ENCODE measurements at places on chromosomes 11 and 22.

DNA sequence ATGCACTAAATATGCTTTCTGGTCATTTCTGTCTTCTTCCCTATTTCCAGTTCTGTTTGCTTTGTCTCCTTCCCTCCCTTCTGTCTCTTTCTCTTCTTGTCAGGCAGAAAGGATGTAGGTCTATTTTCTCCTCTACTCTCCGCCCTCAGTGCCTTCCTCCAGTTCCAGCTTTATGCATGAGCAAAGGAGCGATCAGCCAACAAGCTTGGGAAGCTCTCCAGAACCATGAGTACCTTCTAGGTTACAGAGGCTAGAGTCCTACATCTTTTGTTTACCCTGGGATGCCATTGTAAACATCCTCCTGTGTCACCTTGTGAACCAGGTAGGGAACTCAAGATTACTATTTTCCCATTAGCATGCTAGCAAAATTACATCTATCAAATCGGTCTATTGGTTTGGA, 7.9 kb upstream of the SPON1 start:
- DNase-seq = no peak

DNA sequence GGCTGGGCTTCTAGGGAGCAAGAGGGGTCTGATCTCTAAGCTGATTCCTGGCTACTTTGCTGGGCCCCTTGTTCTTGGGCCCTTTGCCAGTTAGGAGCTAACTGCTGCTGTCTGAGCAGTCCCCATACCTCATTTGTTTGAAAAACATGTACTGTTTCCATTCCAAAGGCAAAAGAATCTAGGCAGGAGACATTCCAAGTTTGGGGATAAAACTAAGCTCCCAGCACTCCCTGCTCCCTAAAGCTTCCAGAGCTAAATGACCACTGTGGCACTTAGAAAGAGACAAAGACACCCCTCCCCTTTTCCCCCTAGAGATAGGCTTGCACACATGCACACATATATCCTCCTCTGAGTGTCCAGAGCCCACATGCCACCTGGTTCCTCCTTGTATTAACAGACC, 22.7 kb upstream of the RRM1 start:
- peak; percentile 24 for DNase-seq

DNA sequence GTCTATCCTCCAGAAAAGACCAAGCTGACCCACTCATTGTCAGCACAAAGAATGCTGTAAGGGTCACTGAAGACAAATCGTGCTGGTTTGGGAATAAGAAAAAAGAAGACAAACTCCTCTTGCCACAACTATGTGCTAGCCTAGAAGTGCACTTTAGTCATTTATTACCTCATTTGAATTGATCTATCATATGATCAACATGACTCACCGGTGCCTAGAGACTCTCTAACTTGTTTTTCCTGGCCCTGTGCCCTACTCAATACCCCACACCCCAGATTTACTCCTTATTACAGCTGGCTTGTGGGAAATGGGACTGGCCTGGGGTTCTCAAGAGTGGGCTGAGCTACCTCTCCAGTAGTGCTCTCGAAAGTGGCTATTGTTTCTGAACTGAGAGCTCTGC, 35.9 kb upstream of the HORMAD2 start:
- DNase-seq = peak; percentile 87

DNA sequence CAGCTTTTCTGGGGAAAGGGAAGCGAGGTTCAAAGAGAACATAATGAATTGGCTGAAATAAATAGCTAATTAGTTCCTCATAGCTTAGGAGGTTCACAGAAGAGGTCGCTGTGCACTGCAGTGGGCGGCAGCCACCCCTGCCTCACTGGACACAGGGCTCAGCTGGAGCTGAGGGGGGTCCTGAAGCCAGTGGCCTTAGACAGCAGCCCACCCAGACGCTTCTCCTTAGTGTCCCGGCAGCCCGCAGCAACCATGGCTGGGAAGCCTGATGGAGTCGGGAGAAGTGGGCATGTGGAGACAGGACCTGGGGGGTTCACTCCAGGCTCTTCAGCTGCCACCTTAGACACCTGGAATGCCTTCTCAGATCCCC, 75.4 kb downstream of the TRIM29 start:
- no peak for DNase-seq

- DNase-seq = no peak
Observed at GRCh38 chr11:81211050-81211449, 1522.6 kb downstream of the FAM181B start.

- no peak for DNase-seq
Observed at GRCh38 chr11:74033046-74033445, 24.2 kb upstream of the UCP3 start.

DNA sequence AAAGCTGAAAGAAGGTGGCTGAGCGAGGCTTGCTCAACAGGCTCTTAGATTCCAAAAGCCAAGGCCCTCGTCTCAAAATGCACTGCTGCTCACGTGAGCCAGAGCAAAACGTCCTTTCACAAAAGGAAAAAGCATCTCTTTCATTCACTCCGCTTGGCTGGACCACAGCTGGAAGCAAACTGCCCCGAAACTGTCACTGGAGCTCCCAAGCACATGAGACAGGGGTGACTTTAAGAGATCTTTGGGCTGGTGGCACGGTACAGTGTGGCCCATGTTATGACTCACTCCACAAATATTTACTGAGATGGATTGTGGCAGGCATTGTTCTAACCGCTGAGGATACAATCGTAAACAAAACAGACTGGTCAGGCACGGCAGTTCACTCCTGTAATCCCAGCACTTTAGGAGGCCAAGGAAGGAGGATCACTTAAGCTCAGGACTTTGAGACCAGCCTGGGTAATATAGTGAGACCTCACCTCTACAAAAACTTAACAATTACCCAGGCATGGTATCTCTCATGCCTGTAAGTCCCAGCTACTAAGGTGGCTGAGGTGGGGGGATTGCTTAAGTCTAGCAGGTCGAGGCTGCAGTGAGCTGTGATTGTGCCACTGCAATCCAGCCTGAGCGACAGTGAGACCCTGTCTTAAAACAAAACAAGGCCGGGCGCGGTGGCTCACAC, 3.6 kb downstream of the PLA2G6 start:
- DNase-seq = peak; percentile 90

- no peak for DNase-seq
Observed at GRCh38 chr11:135043434-135043833, 631.4 kb upstream of the B3GAT1 start.

DNA sequence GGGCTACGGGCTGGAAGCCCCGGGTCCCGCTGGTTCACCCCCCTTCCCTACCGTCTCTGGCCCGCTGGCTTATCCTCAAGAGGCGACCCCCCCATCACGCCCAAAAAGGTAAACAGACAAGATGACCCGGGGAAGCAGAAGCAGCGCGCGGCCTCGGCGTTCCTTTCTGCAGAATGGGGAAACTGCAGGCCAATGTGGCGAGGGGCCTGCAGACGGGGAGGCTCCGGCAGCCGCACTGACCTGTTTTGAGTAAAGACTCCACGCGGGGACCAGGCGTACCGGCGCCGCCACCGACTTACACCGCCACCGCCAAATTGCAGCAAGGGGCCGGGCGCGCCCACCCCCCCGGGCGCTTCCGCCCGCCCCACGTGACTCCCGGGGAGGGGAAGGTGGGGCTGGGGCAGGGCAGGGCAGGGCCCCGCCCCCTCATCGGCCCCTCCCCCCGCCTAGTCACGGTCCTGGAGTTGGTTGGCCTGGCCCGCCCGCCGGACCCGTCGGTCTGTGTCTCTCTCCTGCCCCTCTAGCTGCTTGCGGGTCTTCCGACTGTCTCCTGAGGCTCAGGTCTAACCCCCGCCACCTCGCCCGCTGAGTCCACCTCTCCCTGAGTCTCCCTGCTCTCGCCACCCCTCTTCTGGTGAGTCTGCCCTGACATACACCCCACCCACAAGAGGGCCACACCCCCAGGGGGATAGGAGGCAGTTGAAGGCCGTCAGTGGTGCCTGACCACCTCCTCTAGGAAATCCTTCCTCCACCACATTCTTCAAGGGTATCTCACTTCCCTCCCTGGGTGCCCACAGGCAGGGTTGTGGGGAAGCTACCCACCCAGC, at the start of gene ARAP1:
Gene ARAP1 (minus strand): TSS at position 321 of the 827 bp plus-strand sequence. CDS start 25,280 bp downstream, outside the sequence.
- DNase-seq = peak; percentile 82

DNA sequence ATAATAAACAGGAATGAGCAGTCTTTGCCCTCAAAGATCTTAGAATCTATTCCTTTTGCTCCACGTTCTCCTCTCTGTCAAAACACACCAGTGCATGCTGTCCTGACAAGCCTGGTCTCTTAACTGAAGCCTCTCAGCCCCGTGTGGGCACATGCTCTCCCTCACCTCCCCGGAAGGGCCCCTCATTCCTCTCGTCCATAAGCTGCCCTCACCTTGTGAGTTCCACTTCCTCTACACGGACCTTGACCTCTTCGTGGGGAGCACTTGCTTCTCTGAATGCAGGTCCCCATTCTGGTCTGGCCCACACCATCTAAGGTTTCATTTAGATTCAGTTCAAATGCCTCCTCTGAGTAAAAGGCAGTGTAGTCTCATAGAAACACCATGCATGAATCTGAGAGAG, 412.3 kb upstream of the SYN3 start:
- DNase-seq = no peak

- DNase-seq = peak; percentile 82
Observed at GRCh38 chr22:17501679-17502285, 61.5 kb upstream of the SLC25A18 start.

- DNase-seq = peak; percentile 27
Observed at GRCh38 chr11:128171506-128171905, 415.9 kb downstream of the ETS1 start.

DNA sequence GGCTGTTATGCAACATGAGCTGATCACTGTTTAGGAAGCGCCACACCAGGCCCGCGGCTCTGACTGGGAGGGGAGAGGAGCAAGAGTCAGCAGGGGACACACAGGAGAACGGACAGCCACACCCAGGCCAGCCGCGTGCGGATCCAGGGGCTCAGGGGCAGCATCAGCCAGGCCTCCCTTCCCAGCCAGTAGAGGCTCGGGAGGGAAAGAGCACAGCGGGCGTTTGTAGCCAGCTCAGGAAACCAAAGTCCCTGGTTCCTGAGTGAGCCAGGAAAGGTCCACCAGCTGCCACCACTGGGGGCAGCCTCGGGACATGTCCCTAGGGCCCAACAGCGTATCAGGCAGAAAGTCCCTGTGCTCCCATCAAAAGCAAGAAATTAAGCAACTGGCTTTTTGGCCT, 71.8 kb upstream of the PITPNB start:
- DNase-seq = no peak

DNA sequence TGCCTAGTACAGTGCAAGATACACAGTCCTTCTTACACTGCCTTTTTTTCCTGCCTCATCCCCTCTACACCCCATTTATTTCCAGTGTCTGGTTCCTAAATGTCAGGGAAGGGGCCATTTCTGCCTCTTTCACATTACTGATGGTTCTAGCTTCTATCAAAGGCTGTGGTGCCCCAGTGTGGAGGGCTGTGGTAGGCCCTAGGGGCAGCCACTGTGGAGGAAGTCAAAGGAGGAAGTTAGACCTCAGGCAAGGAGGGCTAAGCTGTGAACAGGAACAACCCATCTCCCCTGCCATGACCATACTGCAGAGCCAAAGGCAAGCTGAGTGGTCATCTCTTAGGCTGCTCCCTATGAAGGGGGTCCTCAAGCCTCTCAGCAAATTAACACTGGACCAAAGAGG, 81.9 kb upstream of the CRTAM start:
- DNase-seq = no peak

DNA sequence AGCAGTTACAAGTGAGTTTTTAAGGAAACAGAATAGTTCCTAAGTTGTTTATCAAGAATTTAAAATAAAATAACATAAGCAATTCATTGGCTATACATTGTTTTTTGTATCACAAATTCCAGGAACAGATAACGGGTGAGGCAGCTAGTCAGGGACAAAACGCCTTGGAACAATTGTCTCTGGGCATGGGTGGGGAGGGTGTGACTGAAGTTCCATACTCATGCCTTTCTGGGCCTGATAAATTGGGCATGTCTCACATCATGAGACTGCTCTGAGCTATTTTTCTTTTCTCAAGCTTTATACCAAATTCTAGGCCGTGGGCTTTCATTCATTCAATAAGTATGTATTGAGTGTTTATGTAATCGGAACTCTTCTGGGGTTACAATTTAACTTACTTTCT, 21.6 kb downstream of the FOLR3 start:
- DNase-seq = peak; percentile 26

GRCh38 chr11:20808328-20808727, 138.9 kb downstream of the NELL1 start:
- DNase-seq = no peak

DNA sequence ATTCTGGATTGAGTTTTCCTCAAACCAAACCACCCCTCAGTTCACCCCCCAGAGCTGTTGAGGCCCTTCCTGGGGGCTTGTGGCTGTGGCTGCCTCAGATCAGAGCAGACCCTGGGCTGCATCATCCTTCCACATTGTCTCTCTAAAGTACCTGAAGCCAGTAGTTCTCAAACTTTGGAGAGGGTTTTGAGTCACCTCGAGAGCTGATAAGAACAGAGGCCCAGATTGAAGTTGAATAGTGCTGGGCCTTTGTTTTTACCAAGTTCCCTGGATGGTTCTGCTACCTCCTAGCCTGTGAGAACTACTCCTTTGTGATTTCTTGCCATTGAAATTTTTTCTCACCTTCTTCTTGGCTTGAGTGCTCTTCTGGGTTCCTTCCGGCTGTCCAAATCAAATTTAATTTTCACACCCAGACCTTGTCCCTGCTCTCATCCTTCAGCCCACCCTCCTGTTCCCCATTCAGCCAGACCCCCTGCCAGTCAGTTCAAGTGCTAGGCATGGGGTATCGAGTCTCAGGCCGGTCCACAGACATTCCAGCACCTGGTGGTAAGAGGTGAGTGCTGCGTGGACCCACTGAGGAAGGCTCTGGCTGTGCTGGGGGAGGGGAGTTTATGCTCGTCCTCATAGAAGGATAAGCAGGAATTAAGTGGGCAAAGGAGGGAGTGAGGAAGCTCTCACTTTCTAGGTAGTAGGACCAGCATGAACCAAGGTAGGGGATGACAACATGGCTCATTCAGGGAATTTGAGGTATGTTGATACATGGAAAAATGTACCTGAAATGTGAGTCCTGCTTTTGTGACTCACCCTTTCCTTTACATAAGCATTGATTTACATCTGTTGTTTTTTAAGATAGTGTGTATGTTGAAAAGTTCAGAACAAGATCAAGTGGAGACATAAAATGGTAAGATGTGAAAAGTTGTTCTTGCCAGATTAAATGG, 116.5 kb downstream of the PTPRJ start:
- DNase-seq = no peak

GRCh38 chr11:71240061-71240690, 12.2 kb downstream of the SHANK2 start:
- no peak for DNase-seq

- DNase-seq = no peak
Observed at GRCh38 chr11:123301013-123301591, 106.1 kb upstream of the CLMP start.

GRCh38 chr11:58513747-58514367, 6.0 kb upstream of the OR5B21 start:
- peak; percentile 81 for DNase-seq

GRCh38 chr22:26669060-26669481, 11.7 kb downstream of the MIAT start:
- peak; percentile 60 for DNase-seq

GRCh38 chr11:43907028-43907975, 26.7 kb downstream of the ALKBH3 start:
- no peak for DNase-seq

DNA sequence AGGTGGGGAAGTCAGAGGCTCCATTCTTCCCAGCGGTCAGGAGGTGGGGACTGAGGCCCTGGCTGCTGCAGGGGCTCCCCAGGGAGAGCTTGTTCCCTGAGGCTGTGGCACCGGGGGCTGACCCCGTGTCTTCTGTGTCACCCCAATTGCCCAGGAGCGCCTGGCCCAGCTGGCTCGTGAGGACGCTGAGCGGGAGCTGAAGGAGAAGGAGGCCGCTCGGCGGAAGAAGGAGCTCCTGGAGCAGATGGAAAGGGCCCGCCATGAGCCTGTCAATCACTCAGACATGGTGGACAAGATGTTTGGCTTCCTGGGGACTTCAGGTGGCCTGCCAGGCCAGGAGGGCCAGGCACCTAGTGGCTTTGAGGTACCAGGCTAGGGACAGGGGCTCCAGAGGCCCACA, 53.2 kb downstream of the MYO7A start:
- DNase-seq = no peak
